ENCODE measurements at places on chromosomes 6 and 20.

DNA sequence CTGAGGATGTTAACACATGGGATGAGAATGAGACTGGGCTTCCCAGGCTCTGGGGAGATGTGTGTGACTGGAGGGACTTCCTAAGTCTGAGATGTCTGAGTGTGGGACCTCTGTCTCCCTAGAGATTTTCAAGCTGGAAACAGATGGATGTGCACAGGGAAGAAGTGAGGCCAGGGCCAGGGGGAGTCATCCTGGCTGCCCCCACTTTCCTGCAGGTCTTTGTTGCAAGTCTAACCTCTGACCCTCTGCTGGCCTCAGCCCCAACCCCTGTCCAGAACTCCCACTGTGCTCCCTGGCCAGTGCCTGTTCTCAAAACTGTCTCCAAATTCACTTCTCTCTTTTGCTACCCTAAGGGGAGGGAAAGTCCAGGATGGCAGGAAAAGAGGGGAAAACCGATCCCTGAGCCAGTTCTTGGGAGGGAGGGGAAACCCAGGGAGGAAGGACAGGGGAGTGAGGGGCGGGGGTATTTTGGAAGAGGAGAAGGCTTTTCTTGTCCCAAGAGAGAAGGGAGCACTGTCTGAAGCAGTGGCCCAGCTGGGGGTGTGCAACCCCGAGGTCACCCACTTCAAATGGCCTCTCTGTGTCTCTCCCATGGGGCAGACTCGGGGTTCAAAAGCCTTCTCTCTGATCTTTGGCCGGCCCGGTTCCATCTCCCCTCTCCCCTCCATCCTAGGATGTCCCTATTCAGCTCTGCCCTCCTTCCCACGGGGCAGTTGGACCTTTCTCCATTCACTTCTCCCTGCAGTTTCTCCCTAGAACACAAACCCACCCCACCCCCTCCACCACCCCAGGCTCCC is 3.1 kb downstream of the PPP1R18 start:
- no peak for DNase-seq

DNA sequence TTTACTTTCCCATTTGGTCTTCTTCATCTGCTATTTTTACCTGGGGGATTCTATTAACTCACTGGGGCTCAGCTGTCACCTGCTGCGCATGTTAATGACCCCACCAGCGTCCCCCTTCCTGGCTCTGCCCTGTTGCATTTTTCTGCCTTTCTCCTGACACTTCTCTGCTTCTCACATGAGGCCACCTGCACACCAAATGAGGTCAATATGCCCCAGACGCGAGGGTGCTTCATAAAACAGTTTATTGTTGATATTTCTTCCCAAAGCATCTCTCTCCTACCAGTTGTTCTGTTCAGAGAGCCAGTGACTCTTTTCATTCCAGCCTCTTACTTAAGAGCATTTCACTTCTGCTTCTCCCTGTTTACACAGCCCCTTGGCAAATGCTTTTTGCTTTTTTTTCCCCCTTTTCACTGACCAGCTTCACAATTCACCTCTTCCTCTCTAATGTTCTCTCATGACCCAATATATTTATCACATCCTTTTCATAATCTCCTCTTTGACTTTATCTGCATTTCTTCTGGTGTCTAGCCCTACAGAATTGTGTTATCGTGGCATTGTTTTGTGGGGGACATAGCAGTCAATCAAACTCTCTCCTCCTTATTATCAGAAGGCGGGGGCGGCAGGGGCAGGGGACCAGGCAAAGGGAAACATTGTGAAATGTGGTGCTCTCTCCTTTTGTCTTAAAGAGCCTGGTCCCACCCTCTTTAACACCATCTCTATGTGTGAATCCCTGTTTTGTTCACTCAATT is 545.8 kb upstream of the CITED2 start:
- no peak for DNase-seq

DNA sequence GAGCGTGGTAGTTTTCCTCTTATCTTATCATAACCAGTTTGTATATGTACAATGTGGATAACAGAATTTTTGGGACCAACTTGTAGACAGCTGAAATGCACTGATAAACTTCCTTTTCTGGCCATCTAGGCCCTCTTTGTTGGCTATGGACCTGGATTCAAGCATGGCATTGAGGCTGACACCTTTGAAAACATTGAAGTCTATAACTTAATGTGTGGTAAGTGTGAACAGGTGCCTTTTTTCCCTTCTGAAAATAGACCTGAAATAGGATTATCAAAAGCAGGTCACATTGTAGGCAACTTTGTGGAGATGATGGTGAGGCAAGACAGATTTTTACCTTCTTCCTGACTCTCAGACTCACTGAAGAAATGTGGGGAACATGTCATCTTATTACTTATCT is 67.8 kb downstream of the ENPP1 start:
- no peak for DNase-seq

DNA sequence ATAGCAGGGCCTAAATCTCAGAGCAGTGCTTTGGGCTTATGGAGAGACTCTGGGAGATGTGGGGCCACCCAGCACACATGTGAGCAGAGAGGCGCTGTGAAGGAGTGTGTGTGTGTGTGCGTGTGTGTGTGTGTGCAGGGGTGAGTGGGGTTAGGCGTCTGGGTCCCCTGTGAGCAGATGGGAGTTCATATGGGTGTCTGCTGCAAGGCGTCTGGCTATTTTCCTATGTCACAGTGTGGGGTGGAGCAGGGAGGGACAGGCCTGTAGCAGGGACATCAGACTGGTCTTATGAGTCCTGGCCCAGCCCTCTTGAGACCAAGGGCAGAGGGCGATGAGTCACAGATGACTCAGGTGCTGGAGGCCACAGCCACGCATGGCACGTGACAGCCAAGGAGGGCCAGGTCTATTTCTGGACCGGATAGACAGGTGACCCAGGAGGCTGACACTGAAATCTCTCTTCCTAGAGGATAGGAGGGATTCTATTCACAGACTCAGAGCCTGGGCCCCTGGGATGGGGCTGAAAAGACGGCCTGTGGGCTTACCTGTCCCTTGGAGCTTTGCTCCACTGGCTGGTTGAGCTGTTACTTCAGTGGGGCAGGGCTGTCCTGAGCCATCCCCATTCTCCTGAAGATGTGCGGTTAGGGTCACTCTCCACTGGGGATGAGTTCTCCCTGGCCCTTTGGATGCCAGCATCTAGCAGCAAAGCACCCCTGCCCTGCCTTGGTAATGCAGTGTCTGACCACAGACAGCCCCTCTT is 28.9 kb downstream of the VEGFA start:
- peak; percentile 81 for DNase-seq

GRCh38 chr6:110432285-110432900 is 17.0 kb upstream of the DDO start:
- no peak for DNase-seq

Data from EH (cell line).